Dermis blood vessel endothelial cell (primary cell): ENCODE measurements at places on chromosomes 4 and X. TPM values are rescaled to one million over a fixed set of nuclear protein-coding genes. Genes with fewer than 3 reads are reported as not detected.

NSUN7 gene
- total RNA-seq = 0.09 TPM in 1 of 2 replicates, not detected in the other

ARR3 gene
- not detected in 2 replicates for total RNA-seq

KLHL13 gene
- total RNA-seq = 1.2 and 10.4 TPM in 2 replicates

AKAP4 gene
- total RNA-seq = not detected in 2 replicates

C4orf50 gene
- total RNA-seq = under 0.01 and 0.05 TPM in 2 replicates

LNX1 gene
- 3.1 TPM in 2 replicates for total RNA-seq

CPEB2 gene
- 12.4 and 14.9 TPM in 2 replicates for total RNA-seq

FGD1 gene
- 2.4 and 3.2 TPM in 2 replicates for total RNA-seq

- no peak for DNase-seq
These were observed at the start of gene IL2RG for GRCh38 chrX:71111141-71111843. TSS of gene IL2RG (minus strand) at chrX:71111577. CDS start at chrX:71111539, 38 bp downstream.

- no peak for DNase-seq
These were observed 19.9 kb upstream of the TMEM255A start for GRCh38 chrX:120331116-120331515.

DNA sequence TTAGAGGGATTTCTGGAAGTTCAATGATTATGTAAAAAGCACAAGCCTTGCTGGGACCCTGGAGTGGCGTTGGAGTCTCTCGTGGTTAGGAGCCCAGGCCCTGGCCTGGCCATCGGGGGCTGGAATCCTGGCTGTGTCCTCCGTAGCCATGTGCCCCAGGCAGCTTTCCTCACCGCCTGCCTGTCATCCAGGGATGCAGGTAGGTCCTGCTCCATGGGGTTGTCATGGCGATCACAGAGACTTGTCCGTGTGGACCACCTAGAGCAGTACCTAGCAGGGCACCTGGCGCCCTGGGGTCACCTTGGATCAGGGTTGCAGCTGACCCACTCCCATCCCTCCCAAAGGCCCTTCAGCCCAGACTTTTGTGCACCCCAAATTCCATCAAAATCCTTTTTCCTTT, 30.2 kb upstream of the WFS1 start:
- DNase-seq = no peak

DNA sequence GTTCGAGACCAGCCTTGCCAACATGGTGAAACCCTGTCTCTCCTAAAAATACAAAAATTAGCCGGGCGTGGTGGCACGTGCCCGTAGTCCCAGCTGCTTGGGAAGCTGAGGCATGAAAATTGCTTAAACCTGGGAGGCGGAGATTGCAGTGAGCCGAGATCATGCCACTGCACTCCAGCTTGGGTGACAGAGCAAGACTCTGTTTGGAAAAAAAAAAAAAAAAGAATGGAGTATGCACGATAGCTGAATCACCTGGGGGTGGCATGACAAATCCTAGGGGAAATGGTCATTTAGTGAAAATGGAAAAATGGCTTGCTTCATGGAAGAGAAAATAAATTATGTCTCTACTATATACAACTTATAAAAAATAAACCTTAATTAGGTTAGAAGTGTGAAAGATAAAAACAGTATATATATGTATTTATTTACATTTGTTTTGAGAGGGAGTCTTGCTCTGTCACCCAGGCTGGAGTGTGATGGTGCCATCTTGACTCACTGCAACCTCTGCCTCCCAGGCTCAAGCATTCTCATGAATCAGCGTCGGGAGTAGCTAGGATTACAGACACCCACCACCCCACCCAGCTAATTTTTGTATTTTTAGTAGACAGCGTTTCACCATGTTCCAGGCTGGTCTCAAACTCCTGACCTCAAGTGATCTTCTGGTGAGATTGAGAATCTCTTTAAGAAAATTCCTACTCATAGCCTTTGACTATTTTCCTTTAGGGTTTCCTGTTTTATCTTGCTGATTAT, 19.3 kb upstream of the ING2 start:
- DNase-seq = no peak

DNA sequence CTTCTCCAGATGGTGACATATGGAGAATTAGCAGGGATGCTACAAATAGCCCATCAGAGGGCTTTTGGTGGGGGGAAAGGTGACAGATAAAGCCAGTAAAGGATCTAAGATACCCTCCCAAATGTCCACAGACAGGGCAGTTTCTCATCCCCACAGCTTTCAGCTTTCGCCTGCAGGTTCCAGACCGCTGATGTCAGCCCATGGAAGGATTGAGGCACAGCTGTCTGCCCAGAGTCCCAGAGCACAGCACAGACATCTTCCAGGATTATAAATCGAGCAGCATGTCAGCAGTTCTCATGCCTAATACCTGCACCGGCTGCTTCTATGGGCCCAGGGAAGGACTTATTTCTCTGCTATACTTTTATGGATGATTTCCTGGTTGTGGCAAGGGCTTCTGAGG, 96.7 kb upstream of the MXRA5 start:
- no peak for DNase-seq

DNA sequence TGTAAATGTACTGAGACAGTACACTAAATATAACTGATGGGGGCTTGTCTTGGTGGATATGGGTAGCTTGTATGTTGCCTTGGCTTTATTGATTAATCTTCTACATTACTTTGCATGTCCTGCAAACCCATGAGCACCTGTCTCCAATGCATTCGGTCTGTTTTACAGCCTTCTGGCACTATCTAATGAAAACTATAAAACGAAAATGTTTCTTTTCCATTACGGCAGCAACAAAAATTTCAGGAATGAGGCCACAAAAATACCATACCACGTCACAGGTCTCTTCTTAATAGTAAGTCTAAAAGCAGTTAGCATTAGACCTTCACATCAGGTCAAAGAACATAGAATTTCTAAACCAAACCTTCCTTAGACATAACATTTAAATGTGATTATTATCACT, 49.8 kb downstream of the EDNRA start:
- DNase-seq = no peak

DNA sequence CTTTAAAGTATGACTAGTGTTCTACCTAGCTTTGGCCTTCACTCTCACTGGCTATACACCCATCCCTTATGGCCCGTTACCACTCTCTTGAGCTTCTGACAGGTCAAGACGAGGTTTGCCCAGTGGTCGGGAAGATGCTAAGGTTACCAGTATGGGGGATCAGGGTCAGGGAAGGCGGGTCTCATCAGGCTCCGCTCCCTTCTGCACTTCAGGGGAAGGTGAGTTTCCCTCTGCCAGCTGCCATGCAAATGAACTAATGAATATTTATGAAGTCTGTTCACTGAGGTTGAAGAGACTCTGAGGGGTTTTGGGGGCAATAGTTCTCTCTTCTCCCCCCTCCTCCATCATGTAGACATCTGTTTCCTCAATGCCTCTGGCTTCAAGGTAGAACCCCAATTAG, 6.6 kb downstream of the EFNB1 start:
- no peak for DNase-seq

GRCh38 chr4:15832523-15833451, 54.7 kb downstream of the CD38 start:
- DNase-seq = no peak

DNA sequence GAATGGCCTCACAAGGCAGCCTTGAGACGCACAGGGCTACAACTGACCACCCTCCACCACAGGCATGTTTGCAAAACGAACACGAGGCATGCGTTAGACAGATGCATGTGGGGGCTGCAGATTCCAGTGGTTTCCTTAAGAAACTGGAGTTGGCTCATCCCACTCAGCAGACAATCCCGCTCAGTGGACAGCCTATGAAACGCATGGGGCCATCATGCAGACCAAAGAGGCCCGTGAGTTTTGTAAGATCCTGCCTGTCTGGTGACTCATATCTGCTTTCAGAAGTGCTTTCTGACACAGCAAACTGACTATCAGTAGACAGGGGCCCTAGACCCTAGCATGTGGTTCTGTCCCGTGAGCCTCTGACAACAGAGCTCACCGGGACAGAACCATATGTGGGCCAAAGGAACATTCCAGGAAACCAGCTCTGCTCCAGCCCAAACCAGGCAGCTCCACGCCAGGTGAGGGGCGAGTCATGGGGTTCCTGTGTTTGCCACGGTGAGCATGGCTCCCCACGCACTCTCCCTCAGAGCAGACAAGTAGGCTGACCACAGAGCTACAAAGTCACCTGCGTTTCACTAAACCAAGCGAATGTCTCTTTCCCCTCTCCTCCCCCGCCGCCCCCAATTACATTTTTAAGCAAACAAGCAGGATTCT, 74.4 kb downstream of the MTMR1 start:
- peak; percentile 3 for DNase-seq

GRCh38 chrX:54452920-54453319, 12.7 kb downstream of the TSR2 start:
- DNase-seq = peak; percentile 26

GRCh38 chr4:7326693-7327340, 107.9 kb downstream of the PSAPL1 start:
- DNase-seq = peak; percentile 8

DNA sequence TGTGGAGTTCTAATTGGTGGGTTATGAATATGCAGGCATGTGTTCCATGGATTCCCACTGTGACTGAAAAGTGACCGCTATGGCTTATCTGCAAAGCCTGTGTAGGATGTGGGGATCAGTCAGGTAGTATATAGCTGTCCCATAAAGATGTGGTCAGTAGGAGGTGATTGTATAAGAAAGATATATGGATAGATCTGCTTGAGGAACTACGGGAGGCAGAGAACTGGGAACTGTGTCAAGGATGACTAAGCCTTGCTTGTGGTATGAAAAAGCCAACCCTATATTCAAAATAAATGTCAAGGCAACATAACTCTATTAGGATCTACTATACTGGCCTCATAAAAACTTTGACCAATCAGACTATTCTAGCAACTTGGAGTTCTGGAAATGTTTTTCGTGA, 185.2 kb downstream of the KLHL4 start:
- no peak for DNase-seq

DNA sequence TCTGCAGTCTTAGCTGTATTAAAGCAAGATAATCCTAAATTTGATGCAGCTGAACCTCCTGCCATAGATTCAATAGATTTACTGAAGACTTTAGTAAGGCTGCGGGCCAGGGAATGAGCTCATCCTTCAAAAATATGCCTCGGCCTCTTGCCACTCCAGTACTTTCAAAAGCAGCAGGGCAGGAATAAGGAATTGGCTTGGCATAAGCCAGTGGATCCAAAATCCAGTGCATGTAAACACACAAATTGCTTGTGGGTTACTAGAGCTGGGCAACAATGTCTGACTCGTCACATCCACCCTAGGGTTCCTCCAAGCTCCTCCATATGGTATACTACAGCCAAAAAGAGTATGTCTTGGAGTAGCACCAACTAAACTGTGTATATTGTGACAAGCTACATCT, 165.0 kb downstream of the AMELX start:
- DNase-seq = no peak

- no peak for DNase-seq
These were observed 293.2 kb upstream of the SLC7A11 start for GRCh38 chr4:138535316-138535715.

GRCh38 chr4:87975466-87975865, at the start of gene SPP1:
TSS of gene SPP1 (plus strand) at chr4:87975714. CDS start at chr4:87976896, 1,182 bp downstream.
- DNase-seq = no peak

DNA sequence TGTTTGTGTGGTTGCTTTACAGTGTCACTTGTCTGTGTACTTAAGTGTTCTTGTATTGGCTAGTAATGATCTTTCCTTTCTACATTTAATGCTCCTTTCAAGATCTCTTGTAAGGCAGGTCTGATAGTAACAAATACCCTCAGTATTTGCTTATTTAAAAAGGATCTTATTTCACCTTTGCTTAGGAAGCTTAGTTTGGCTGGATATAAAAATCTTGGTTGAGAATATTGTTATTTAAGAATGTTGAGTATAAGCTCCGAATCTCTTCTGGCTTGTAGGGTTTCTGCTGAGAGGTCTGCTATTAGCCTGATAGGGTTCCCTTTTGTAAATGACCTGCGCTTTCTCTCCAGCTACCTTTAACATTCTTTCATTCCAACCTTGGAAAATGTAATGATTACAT, 35.7 kb downstream of the LCORL start:
- DNase-seq = no peak

GRCh38 chr4:102247041-102247440, 98.2 kb downstream of the SLC39A8 start:
- no peak for DNase-seq

- DNase-seq = no peak
These were observed 3.8 kb downstream of the HPGDS start for GRCh38 chr4:94338681-94339351.

GRCh38 chrX:23959781-23960180, 52.0 kb downstream of the CXorf58 start:
- DNase-seq = no peak

GRCh38 chrX:114582264-114582632, 1.6 kb upstream of the HTR2C start:
- DNase-seq = no peak

DNA sequence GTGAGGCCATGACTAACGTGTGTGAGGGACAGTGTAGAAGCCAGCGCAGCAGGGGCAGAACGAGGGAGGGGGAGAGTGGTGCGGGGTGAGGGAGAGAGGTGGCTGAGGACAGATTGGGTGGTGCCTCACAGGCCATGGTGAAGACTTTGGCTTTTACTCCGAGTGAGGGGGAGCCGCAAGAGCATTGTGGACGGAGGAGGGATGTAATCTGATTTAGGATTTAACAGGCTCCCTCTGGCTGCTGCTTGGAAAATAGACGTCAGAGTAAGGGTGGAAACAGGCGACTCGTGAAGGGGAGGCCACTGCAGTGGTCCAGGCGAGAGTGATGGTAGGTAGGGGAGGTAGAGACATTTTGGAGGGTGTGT, 13.0 kb downstream of the PPP1R3F start:
- DNase-seq = peak; percentile 8
